ENCODE measurements at places on chromosomes 3 and 15.

GRCh38 chr15:63013052-63013808, 29.3 kb upstream of the TPM1 start:
- DNase-seq = peak; percentile 69

GRCh38 chr15:84625123-84625522, 24.3 kb downstream of the ZSCAN2 start:
- no peak for DNase-seq

- DNase-seq = no peak
Observed at GRCh38 chr3:29363110-29363509, 82.2 kb downstream of the RBMS3 start.

GRCh38 chr3:126577261-126577660, 18.5 kb upstream of the C3orf22 start:
- no peak for DNase-seq

DNA sequence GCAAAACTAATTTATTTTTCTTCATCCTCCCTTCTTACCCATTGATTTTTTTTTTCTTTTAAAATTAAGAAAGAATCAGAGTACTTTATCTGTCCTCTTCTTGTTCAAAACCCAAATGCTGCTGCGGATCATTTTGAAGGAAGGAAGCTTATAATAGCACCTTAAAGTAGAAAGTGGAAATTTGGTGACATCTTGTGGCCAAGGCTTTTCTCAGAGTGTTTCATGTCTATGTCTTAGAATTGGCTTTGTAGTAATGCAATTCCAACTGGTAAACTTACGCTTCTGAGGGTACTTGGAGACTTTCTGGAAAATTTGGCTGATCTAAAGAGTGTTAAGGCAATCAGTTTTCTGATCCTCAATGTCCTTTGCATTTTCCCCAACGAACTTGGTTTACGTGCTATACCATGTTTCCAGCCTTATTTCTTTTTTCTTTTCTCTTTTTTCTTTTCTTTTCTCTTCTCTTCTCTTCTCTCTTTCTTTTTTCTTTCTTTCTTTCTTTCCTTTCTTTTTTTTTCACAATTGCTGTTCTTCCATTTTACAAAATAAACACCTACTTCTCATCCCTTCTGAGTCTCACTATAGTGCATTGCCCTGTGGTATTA, 30.7 kb downstream of the C3orf38 start:
- peak; percentile 4 for DNase-seq

DNA sequence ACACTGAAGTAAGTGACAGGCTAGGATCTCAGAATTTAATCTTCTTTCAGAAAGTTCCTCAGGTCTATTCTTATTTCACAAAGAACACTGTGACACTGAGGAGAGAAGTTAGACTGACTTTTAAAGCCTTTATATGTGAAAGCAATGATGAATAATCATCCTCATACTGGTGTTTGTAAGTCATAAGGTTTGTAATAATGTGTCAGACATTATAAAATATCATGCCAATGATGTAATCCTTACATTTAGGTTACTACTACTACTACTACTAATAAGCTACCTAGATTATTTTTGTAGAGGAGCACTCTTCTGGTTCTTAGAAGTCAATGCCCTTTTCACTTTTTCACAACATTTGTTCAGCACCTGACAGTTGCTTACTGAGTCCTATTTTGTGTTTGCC, 33.4 kb downstream of the FANCD2OS start:
- DNase-seq = no peak

GRCh38 chr3:188008582-188009213, 145.3 kb upstream of the LPP start:
- DNase-seq = no peak

DNA sequence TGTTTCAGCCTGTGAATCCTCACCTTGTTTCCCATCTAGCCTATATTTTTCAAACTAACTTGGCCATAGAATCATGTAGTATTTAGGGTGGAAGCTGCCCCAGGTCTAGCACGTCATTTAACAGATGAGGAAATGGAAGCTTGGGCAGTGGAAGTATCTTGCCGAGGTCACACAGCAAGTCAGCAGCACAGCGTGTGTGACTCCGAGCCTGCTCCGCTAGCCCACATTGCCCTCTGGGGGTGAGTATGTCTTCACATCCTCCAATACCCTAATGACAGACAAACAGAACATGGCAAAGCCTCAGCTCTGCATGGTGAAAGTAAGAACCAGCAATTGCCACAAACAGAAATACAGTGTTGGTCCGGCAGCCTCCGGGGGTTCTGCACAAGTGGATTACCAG, 2.2 kb upstream of the CCR5 start:
- peak; percentile 19 for DNase-seq

DNA sequence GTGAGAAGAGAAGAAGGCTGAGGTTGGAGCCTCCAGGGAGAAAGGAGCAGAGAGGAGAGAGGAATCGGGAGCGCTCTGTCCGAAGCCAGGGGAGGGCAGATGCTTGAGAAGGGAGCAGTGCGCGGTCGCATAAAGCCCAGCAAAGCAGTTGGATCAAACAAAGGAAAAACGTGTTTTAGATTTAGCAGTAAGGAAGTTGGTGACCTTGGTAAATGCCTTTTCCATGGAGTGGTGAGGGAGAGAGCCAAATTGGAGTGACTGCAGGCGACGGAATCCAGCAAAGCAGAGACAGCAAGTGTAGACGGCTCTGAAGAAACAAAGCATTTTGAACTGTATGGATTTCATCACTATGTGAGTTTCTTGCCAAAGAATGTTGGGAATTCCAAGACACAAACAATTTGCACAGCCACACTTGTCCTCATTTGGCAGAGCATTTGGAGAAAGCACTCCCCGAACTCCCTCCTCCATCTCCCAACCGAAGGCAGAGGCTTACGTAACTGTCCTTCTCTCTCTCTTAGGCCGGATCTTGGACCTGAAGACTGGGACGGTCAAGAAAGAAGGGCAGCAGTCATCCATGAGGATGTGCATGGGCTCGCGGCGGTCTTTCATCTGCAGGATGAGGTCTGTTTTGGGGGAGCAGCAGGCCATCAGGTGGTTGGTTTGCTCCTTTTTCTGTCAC, 103.6 kb downstream of the ARNT2 start:
- DNase-seq = peak; percentile 13

- no peak for DNase-seq
Observed at GRCh38 chr15:92662762-92663161, 7.2 kb upstream of the FAM174B start.

- no peak for DNase-seq
Observed at GRCh38 chr3:34248352-34248751, 449.9 kb downstream of the PDCD6IP start.

- DNase-seq = no peak
Observed at GRCh38 chr3:114454551-114455251, 160.9 kb downstream of the TIGIT start.

- DNase-seq = no peak
Observed at GRCh38 chr3:45765958-45766357, 30.4 kb downstream of the SLC6A20 start.

GRCh38 chr3:31188112-31188511, 293.7 kb upstream of the GADL1 start:
- no peak for DNase-seq

- no peak for DNase-seq
Observed at GRCh38 chr3:88742674-88743507, 364.5 kb upstream of the EPHA3 start.

DNA sequence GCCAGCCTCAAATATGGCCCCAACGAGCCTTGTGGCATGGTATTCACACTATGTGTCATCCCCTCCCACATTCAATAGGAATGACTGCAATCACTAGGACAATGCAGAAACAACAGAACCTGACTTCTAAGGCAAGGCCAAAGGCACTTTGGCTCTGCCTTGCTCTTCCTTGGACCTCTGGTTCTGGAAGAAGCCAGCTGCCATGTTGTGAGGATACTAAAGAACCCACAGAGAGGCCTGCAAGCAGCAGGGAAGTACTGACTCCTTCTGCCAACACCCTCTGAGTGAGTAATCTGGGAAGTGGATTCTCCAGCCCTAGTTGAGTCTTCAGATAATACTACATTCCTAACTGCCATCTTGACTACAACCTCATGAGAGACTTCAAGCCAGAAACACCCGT, 64.7 kb downstream of the ADAMTS9 start:
- DNase-seq = no peak

GRCh38 chr3:151901644-151902285, 28.3 kb downstream of the SUCNR1 start:
- no peak for DNase-seq

GRCh38 chr15:84857418-84858004, 27.0 kb upstream of the SLC28A1 start:
- DNase-seq = no peak

GRCh38 chr15:73383310-73384189, 14.8 kb upstream of the HCN4 start:
- no peak for DNase-seq

GRCh38 chr3:14798231-14798630, 20.5 kb upstream of the FGD5 start:
- no peak for DNase-seq

- no peak for DNase-seq
Observed at GRCh38 chr15:31017311-31017710, 25.9 kb upstream of the MTMR10 start.

GRCh38 chr15:80620141-80620540, 75.0 kb upstream of the ABHD17C start:
- no peak for DNase-seq

- DNase-seq = no peak
Observed at GRCh38 chr3:159069866-159070425, 268.1 kb downstream of the MFSD1 start.

DNA sequence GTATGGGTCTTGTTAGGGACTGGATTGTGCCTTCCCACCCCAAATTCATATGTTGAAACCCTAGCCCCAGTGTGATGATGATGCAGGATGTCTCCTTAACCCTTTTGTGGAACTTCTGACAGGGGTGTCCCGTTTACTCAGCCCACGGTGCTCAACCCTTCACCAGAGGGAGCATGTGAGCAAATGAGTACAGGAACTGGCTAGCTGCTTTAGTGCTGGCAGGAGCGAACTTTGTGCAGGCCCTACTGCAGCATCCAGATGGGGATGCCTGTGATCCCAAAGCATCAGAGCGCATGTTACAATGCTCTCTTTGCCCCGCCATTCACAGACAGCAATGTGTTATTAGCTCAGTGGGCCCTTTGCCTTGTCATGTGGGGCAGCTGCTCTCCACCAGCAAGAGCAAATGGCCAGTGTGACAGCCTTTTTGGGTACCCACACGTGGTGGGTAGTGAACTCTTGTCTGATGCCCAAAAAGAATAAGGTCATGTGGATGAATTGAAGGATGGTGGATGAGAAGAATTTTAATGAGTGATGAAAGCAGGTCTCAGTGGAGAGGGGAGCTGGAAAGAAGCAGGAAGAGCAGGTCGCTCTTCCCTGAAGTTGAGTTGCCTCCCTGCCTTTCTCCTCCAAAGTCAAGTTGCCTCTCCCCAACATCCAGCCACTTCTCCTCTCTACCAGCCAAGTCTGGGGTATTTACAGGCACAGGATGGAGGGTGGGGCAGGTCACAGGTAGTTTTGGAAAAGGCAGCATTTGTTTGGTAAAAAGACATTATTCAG, 63.3 kb upstream of the STRIT1 start:
- peak; percentile 19 for DNase-seq

GRCh38 chr3:37745921-37746320, 115.8 kb upstream of the CTDSPL start:
- DNase-seq = no peak

DNA sequence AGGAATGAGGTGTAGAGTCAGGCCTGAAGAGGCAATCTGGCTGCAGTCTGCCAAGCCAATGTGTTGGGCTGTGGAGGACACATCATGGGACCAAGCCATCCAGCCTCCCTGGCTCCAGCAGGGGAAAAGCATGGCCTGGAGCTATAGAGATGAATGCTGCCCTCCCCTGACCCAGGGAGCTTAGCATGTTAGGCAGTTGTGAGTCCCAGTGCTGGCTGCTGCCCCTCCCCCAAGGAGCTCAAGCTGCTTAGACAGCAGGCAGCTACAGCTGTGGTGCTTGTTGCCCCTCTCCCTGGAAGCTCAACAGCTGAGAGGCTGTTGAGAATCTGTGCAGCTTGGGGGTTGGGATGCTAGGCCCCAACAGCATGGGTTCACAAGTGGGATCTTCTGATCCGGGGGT, 85.6 kb upstream of the DNAJC19 start:
- no peak for DNase-seq

GRCh38 chr3:102419786-102420185, 15.0 kb upstream of the ZPLD1 start:
- no peak for DNase-seq

GRCh38 chr15:31031471-31032067, 40.1 kb upstream of the MTMR10 start:
- DNase-seq = peak; percentile 27

DNA sequence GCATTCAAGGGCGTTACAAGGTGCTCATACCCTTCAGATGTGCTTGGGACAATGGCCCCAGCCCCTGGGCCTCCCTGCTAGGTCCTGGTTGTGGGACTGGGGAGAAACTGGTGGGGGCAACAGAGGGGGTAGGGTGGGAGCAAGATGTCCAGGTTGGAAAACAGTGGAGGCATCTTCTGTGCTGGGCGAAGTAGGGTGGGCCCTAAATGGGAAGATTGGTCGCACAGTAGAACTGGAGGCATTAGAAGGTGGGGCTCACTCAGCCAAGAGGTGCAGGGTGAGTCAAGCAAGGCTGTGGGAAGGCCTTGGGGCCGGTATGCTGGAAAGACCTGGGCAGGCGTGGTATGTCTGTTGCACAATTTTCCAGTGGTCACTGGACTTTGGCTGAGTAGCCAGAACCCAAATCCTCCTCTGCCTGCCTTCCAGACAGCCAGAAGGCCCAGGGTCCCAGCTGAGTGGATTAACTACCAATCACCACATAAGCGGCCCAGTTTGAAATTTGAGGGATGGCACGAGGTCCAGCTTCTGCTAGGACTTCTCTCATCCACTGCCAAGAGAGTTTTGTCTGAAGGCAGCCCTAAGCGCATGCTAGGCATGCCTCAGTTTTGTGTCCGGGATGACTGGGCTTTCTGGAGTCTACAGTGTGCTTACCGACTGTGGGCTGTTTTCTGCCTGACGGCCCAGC, 74.5 kb downstream of the LSM3 start:
- no peak for DNase-seq

DNA sequence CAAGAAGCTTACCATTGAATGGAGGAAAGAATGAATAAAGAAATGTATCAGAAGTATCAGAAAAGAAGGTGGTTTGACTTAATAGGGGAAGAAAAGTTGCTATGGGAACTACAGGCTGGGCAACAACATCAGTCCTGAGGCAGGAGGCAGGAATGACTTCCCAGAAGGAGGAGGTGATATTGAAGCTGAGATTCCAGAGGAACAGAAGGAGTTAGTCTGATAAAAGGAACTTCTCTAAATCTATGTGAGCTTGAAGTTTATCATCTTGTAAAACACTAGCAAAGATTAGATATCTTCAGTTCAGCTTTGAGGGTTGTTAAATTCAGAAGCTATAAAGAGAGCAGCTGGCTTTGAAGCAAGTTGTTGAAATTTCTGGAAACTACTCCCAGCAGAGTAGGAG, 213.3 kb upstream of the THRB start:
- DNase-seq = no peak

Measured in H4 (cell line).